Activated T-cell treated with anti-CD3 and anti-CD28 coated beads, Interleukin-2, amount 50 U/mL, for 24 hours (primary cell): ENCODE measurements at places on chromosomes 16 and 17.

DNA sequence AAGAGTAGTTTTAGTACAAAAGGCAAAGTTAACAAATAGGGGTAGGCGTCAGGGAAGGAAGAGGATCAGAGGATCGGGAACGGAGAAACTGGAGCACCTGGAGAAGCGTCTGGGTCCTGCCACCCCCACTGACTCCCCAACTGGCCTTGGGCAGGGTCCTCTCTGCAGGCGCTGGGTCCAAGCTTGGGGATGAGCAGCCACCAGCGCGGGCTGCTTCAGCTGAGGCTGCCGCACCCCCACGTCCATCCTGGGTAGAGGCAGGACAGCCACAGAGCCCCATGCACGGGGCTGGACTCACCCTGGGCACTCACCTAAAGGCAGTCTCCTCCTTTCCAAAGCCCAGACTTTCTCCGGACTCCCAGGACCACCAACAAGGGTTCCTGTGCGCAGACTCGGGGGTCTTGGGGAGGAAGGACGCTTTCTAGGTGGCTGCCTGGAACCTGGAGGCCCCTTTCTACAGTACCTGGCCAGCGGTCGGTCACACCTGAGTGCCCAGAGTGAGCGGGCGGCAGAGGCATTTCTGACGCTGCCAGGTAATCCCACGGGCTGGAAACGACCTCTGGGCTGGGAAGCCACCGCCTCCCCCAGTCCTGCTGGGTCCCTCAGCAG lies 1.1 kb downstream of the HS3ST6 start:
- DNase-seq, result no peak

- DNase-seq, result no peak
Observed at GRCh38 chr16:84899414-84899813, 79.6 kb downstream of the CRISPLD2 start.

GRCh38 chr16:57385083-57385482 lies 12.8 kb downstream of the CX3CL1 start:
- no peak for DNase-seq

- DNase-seq, result no peak
Observed at GRCh38 chr17:60534010-60534555, 8.0 kb upstream of the APPBP2 start.

GRCh38 chr17:7113273-7114071 lies 1.1 kb downstream of the ASGR2 start:
- no peak for DNase-seq

DNA sequence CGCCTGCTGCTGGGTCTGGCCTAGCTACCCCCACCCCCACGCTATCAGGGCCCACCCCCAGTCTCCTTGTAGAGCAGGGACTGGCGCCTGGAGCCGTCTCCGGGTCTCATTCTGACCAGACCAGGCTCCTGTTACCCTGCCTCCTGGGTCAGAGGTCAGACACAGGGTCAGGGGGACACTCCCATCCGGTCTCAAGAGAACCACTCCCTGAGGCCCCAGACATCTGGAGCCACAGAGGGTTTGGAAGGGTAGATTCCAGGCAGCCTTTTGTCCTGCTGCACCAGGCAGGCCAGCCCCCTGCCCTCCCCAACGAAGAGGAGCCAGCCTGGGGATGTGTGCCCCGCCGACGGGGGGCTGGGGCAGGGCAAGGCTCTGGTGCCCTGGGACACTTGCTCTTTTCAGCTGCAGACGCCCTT lies 944 bp upstream of the WFIKKN1 start:
- DNase-seq, result no peak

GRCh38 chr16:1194665-1195392 lies 30.2 kb downstream of the TPSG1 start:
- DNase-seq, result peak; percentile 49

DNA sequence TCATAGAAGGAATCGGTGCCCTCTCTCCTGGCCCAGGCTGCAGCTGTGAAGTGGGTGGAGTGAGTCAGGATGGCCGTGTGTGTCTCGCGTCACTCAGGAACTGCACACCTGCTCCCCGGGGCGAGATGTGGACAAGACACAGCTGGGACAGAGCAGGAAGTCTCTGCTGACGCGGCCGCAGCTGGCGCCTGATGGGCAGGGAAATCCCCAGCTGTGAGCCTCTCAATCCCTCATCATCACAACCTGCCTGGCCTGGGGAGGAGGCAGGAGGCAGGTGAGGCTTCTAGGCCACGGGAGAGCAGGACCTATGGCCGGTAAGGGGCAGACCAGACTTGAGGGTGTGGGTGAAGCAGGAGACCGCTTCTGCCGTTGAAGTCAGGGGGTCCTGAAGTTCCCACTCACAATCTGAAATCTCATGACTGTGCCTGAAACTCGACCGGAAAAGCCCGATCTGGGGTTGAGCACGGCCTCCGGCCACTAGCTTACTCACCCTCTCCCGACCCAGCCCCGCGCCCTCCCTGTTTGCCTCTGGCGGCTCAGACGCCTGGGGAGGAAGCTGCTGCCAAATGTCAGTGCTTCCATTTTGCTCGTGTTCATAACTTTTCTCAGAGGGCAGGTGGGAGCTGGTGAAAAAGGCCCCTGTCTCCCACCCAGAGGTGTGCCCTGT lies 1.1 kb upstream of the TRPV3 start:
- DNase-seq, result peak; percentile 57

GRCh38 chr16:12613131-12613991 lies 190.3 kb downstream of the CPPED1 start:
- DNase-seq, result peak; percentile 54

GRCh38 chr17:39920218-39921210 lies 2.1 kb upstream of the GSDMB start:
- DNase-seq, result peak; percentile 74

GRCh38 chr16:79519448-79519847 lies 81.1 kb downstream of the MAF start:
- no peak for DNase-seq

DNA sequence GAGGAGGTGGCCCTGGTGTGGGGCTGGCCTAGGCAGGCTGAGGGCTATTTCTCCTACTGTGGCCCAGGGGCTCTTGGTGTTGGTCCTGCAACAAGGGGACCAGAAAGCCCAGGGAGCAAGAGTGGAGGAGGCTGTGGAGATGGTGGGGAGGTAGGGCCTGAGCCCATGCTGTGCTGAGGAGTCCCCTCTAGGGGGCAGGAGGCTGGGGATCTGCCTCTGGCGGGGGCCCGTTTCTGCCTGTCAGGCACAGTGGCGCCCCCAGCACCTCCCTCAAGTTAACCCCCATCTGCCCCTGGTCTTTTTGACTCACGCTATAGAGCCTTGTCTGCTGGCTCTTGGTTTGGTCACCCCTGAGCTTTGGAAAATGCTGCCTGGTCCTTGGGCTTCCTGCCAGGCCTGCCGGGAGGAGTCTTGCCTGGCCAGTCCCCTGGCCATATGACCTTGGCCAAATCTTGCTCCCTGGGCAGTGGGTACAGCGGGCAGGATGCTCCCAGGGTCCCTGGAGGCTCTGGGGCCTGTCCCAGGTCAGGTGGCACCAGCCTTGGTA lies 5.9 kb downstream of the BAIAP2 start:
- DNase-seq, result no peak

- no peak for DNase-seq
Observed at GRCh38 chr16:73616166-73616753, 568.3 kb upstream of the ZFHX3 start.

- peak; percentile 64 for DNase-seq
Observed at GRCh38 chr17:4739122-4740024, at the start of the genes CXCL16 and ZMYND15. CXCL16 (minus strand) TSS chr17:4739928; CDS start chr17:4739339, 589 bp downstream. ZMYND15 (plus strand) TSS chr17:4739833; CDS start chr17:4740549, 716 bp downstream.

- DNase-seq, result no peak
Observed at GRCh38 chr16:81491541-81492188, 47.1 kb downstream of the CMIP start.

- DNase-seq, result no peak
Observed at GRCh38 chr16:50497592-50497991, 50.6 kb upstream of the NKD1 start.

- DNase-seq, result no peak
Observed at GRCh38 chr17:59149841-59150511, 5.0 kb downstream of the SKA2 start.

GRCh38 chr17:4176808-4177472 lies 33.9 kb downstream of the CYB5D2 start:
- DNase-seq, result peak; percentile 55

DNA sequence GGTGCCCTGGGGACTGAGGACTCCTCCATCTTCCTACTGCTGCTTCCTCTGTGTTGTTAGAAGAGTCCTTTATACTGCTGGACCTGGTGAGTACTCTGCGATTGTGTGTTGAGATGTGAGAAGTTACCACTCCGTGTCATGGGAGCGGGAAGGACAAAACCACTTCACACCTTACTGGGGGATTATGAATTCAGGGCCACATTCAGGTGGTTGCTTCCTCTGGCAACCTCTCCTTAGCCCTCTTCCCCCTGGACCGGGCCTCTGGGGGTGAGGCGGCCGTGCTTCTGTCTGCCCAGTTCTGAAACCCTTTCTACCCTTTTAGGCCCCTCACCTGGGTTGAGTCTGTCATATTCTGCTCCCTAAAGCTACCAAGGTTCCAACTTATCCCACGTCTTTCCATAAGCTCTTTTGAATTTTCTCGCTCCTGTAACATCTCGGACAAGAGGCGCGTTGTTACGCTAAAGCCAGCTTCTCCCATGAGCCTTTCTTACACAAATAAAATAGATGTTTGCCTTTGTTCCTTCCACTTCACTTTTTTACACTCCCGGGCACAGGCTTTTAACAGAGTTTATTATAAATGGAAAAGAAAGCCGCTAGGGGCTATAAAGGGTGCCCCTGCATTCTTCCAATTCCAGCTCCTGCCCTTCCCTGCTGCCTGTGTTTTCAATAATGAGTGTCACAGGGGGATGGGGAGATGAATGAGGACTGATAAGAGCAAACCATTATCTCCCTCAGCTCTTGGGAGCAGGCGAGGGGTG lies 20.7 kb upstream of the CDH13 start:
- DNase-seq, result no peak

GRCh38 chr16:21645261-21645721 lies 7.1 kb downstream of the IGSF6 start:
- peak; percentile 61 for DNase-seq

GRCh38 chr17:48463526-48463925 lies 33.5 kb upstream of the SKAP1 start:
- DNase-seq, result no peak

DNA sequence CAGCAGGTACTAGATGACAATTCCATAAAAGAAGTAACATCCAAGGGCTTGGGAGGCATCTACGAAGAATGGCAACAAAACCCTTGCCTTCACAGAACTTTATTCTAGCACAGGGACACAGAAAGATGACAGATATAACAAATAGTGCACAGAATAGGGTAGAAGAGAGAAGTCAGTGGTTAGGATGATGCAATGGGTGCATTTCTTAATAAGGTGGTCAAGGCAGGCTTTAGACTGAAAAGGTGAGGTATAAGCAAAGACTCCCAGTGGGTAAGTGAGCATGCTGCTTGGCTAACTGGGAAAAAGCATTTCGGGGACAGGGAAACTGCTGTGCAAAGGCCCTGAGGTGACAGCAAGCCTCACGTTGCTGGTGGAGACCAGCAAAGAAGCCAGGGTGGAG lies 175.9 kb downstream of the XYLT1 start:
- DNase-seq, result no peak

GRCh38 chr17:57350266-57350665 lies 93.9 kb downstream of the MSI2 start:
- no peak for DNase-seq

DNA sequence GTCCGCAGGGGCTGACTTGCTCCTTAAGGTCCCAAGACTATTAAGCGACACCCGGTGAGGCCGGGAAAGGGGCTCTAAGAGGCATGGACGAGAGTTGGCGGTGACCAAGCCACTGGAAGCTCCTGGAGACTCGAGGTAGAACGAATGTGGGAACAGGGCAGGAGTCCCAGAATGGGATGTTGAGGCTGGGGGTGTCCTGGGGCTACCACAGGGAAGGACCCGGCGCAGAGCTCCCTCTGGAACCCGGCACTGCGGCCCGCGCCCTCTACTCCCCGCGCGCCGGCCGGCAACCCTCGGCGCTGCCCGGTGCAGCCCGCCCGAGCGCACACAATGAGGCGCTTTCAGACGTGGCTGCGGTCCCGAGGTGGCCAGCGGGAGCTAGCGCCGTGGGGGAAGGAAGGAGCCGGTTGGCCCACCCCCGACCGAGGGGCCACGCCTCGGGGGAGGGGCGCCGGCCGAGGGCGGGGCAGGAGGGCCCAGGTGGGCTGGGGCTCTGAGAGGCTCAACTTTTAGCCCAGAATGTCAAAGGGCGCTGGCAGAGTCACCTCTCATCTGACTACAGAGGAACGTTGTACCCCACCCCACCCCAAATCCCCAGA lies at the start of gene CHST6:
Gene CHST6, minus strand, starts transcription at position 366 of the 599 bp plus-strand sequence. CDS start 15,613 bp downstream, outside the sequence.
- DNase-seq, result peak; percentile 55

DNA sequence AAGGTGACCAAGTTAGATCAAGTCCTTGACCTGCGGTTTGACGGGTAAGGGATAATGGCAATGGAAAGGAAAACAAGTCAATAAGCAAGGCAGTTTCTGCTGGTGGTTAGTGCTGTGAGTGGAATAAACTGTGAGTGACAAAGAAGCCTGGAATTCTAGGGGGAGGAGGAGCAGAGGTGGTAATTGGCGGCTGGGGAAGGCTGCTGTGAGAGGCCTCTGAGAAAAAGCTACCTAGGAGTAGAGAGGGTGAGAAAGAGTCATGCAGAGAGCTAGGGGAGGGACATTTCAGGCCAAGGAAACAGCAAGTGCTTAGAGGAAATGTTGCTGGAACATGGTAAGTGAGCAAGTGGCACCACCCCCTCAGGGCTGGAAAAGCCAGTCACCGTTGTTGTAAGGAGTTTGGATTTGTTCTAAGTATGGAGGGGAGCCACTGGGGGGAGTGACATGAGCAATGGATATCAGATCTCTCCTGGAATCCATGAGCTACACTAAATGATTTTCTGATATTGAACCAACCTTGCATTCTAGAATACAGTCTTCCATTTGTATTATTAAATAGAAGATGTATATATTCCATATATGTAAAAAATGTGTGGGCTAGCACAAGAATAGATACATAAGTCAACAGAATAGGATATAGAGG lies 6.7 kb downstream of the NLRC3 start:
- DNase-seq, result no peak

DNA sequence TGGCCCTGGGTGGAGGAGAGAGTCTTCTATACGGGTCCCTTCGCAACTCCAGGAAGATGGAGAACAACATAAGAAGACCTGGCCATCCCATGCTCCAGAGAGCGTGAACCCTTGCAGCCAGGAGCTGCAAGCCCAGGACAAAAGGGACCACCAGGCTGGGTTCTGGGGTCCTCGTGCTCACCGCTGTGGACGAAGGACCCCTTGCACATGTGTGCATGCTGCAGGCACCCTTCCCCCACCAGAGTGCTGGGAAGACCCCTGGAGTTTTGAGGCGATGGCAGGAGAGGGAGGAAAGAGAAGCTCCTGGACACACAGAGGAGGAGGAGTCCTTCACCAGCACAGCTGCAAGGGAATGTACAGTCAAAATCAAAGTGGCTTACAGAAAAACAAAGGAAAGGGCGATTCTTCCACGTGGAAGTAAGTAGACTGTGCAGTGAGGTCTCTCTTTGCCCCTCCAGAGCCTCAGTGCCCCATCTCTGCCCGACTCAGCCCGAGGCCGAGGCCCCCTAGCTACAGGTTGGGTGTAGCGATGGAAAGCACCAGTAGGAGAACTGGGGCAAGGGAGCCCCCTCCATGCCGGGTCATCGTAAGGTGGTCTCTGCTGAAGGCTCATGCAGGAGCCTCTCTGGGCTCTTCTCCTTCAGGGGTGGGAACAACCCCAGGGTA lies 51.3 kb downstream of the PIMREG start:
- DNase-seq, result peak; percentile 35
